Stromal cell of bone marrow (primary cell): ENCODE measurements at places on chromosomes 5 and 9.

- no peak for DNase-seq
Observed at GRCh38 chr5:149617760-149618306, 36.5 kb downstream of the ARHGEF37 start.

DNA sequence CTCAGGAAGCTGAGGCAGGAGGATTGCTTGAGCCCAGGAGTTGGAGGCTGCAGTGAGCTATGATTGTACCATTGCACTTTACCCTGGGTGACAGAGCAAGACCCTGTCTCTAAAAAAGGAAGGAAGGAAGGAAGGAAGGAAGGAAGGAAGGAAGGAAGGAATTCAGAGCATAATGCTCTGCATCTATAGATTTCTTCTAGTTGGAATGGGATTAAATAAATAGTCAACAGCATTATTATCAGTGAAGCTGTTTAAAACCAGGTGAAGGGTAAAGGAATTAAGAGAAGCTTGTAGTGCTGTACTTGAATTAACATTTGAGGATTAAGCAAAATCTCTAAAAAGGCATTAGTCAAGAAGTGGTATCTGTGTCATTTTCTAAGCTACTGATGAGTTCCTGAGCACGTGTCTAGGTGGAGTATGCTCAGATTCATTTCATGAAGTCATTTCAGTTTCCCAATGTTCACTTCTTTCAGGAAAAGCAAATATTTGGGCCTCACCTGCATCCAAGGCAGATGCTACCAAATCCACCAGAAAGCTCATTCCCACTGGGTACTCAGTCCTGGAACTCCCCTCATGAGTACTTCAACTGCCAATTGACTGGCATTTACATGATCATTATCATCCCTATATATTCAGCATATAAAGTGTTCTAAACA, 8.4 kb downstream of the PDE6A start:
- no peak for DNase-seq

- DNase-seq, result no peak
Observed at GRCh38 chr9:840343-840742, 1.2 kb upstream of the DMRT1 start.

- no peak for DNase-seq
Observed at GRCh38 chr5:58927181-58927580, 344.3 kb downstream of the RAB3C start.

DNA sequence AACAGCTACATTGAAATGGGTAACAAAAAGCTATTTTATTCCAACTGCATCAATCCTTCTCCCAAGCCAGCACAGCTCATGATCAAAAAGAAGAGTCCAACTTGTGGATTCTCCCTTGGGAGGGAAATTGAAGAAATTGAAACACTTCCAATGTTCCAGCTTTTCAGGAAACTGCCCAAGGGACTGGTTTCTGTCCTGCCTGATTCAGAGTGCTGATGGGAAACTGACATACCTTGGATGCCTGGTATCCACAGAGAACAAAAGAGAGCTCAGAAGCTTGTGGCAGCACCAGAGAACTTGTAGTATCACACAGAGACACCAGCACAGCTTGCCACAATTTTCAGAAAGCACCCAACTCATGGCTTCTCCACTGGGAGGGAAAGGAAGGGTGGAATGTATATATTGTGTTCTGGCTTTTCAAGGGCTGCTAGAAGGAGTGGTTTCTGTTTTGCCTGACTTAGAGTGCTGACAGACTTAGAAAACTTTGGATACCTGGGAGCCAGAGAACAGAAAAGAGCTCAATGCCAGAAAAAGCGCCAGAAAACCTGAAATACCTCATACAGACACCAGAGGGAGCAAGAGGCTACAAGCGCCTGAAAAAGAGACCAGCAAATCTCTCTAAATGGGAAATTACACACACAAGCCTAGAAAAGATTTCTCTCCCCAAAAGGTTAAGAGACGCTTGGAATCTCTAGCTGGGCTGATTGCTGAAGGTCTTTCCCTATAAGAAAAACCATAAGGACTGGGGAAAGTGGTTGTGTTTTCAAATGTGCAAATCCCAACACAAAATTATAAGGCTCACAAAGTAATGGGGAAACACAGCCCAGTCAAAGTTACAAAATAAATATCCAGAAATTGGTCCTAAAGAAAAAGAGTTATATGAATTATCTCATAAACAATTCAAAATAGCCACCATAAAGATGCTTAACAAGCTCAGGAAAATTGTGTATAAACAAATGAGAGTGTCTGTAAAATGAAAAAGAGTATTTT, 178.8 kb downstream of the SPOCK1 start:
- DNase-seq, result peak; percentile 47

GRCh38 chr5:136526021-136526420, 160.7 kb upstream of the TRPC7 start:
- DNase-seq, result no peak

DNA sequence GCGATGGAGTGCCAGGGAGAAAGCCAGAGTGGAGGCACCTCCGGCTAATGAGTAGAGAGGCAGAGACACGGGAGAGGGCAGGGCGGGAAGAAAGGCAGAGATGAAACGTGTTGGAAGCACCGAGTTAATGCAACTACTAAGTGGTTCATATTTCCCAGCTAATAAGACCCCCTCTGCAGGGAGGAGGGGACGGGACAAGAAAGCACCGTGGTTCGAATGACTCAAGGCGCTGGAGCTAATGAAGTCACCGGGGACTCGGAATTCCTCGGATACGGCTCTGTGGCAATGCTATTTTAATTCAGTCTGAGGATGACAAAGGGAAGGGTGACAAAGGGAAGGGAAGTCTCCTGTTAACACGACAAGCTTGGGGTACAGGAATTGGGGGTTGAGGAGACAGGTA, 54.5 kb upstream of the RAPGEF1 start:
- DNase-seq, result no peak

DNA sequence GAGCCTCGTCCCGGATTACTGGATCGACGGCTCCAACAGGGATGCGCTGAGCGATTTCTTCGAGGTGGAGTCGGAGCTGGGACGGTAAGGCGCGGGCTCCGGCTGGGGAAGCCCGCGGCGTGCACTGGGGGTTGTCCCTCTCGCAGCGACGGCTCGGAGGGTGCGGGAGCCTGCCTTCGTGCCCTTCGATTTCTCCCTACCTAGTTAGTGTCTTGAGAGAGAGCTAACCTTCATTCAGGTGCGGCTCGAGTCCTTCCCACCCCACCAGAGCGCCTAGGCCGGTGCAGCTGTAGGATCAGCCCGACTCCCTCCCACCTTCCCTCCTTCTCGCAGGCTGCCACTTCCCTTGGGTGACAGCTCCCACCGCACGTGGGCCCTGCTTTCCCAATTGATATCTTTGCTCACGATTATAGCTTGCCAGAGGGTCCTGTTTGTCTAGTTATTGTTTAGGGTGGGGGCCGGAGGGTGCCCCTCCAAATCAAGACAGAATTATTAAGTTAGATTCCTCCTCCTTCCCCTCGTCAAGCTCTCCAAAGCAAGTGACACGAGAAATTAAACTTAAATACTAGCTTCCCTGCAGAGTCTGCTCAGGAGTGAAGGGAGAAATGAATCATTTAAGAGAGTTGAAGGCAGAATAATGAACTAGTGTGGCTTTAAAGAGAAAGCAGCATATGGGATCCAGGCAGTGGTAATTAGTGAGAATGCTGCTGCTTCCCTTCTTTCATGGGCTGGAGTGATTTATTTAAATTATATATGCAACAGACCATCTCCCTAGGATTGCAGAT, 569 bp downstream of the CAMK4 start:
- DNase-seq, result no peak
